ENCODE measurements at places on chromosomes 1 and 21. TPM values are rescaled to one million over a fixed set of nuclear protein-coding genes. Genes with fewer than 3 reads are reported as not detected.

The CYP4A11 gene
- total RNA-seq = not detected

The PUSL1 gene
- 10.3 TPM for total RNA-seq

DNA sequence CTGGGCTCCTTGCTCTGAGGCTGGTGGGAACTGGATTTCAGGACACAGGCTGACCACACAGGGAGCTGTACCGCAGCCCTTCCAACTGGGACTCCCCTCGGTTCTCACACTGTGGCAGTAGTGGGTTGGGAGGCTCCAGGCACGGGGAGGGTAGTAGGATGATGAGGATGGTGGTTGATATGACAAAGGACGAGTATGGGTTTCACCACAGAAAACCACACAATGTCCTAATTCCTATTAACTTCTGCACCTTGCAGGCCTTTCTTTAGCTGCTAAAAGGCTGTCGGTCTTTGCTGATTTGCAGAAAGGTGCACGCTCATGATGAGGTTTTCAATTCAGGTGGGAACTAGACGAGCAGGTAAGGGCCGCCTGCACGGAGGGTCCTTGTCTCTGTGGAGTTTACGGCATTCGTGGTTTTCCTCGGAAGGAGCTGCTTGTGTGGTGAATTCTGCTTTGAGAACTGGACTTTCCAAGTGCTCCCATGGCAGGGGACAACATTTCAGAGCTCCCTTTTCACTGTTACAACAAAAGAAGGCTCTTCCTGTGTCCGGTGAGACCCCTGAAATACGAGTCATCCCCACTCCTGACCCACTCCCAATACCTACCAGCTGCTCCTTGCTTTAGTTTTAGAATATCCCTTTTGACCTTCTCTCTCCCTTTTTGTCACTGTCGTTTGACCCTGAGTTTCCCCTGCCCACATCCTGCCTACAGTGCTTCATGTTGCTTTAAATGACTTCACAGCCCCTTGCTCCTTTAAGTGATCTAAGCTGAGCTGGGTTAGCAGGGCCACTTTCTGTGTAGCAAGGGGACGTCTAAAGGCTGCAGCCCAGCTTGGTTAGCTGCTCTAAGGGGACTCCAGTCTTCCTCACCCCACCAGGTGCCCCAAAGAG, 125.1 kb downstream of the MRPS6 start:
- H3K27ac ChIP-seq = no peak overlapping the region
- no peaks in the 10 kb centered on the region for H3K27me3 ChIP-seq
- H3K4me1 ChIP-seq = peaks cover 5% of the 10 kb centered on the region
- peak; percentile 87 for DNase-seq
- H3K36me3 ChIP-seq = no peaks in the 10 kb centered on the region

DNA sequence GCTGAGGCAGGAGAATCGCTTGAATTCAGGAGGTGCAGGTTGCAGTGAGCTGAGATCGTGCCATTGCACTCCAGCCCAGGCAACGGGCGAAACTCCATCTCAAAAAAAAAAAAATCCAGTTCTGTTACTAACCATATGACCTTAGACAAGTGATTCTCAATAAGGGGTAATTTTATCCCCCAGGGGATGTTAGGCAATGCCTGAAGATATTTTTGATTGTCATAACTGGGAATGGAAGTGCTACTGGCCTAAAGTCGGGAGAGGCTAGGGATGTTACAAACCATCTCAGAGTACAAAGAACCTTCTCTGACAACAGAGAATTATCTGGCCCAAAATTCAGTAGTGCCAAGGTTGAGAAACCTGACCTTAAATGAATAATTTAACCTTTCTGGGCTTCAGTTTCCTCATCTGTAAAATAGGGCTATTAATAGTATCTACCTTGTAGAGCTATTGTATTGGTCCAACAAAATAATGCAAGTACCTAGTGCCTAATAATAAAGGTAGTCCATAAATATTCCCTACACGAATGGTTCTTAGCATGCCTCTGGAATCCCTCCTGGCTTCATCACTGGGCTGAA, 5.8 kb upstream of the LMNA start:
- peak overlapping the region; percentile 89 for H3K27ac ChIP-seq
- no peaks in the 10 kb centered on the region for H3K36me3 ChIP-seq
- peaks cover 80% of the 10 kb centered on the region for H3K4me1 ChIP-seq
- H3K4me3 ChIP-seq = no peak overlapping the region

DNA sequence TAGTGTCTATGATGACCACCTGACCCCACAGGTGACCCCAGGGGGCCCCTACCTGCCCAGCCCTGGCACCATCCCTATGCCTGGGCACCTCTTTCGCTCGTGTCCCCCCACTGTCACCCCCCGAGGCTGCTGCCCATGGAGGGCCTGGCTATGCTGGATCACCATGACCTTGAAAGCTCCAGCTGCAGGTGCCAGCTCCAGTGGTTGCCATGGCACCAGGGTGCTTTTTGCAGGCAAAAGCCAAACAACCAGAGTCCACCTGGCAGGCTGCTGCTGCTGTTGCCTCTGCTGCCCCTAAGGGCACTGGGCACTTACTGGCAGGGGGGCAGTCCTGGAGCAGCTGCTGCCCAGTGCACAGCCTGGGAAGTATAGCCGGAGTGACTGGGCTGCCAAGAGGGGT, 21.7 kb downstream of the ETNK2 start:
- H3K4me1 ChIP-seq = peaks cover 56% of the 10 kb centered on the region
- H3K36me3 ChIP-seq = peaks cover 5% of the 10 kb centered on the region
- DNase-seq = no peak
- H3K4me3 ChIP-seq = no peak overlapping the region
- no peak overlapping the region for H3K27ac ChIP-seq

DNA sequence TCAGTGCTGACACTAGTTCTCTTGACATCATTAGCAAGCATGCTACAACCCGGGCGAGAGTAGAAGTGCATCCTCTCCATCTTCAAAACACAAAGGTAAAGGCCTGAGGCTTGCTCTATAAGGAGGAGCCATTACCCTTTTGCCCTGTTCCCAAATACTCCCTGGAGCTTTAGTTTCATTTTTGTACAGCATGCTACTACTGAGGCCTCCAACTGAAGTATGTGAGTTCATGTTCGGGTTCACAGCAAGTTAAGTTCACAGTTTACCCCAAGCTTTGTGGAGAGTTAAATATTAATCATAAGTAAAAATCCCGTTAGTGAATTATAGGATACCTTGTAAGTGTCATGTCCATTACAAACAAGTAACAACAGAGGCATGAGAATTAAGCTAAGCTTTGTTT, 156.6 kb downstream of the APP start:
- no peaks in the 10 kb centered on the region for H3K27me3 ChIP-seq
- peaks cover 4% of the 10 kb centered on the region for H3K36me3 ChIP-seq
- no peaks in the 10 kb centered on the region for H3K4me1 ChIP-seq
- H3K27ac ChIP-seq = no peak overlapping the region
- H3K4me3 ChIP-seq = no peak overlapping the region

DNA sequence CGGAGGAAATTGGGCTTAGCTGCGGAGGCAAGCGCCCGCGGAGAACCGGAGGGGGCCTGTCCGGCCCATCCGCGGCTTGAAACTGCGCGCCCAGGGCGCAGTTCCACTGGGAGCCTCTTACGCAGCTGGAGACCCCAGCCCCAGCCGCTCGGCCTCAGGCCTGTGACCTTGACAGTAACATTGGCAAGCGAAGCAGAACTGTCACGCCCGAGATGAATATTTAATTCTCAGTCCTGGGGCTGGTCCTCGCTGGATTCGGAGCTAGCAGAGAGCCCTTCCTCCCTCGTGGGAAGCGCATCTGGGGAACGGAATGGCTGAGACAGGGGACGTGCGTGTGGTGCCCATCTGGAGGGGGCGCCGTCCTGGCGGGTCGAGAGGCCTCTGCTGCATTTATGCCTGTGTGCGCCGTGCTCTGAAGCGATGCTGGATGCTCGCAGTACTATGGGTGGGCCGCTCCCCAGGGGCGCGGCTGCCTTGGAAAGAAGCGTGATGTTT, 928 bp downstream of the SLC6A17 start:
- H3K27ac ChIP-seq = no peak overlapping the region
- H3K4me1 ChIP-seq = peaks cover 11% of the 10 kb centered on the region
- peak overlapping the region; percentile 46 for H3K4me3 ChIP-seq
- H3K27me3 ChIP-seq = peaks cover 20% of the 10 kb centered on the region

DNA sequence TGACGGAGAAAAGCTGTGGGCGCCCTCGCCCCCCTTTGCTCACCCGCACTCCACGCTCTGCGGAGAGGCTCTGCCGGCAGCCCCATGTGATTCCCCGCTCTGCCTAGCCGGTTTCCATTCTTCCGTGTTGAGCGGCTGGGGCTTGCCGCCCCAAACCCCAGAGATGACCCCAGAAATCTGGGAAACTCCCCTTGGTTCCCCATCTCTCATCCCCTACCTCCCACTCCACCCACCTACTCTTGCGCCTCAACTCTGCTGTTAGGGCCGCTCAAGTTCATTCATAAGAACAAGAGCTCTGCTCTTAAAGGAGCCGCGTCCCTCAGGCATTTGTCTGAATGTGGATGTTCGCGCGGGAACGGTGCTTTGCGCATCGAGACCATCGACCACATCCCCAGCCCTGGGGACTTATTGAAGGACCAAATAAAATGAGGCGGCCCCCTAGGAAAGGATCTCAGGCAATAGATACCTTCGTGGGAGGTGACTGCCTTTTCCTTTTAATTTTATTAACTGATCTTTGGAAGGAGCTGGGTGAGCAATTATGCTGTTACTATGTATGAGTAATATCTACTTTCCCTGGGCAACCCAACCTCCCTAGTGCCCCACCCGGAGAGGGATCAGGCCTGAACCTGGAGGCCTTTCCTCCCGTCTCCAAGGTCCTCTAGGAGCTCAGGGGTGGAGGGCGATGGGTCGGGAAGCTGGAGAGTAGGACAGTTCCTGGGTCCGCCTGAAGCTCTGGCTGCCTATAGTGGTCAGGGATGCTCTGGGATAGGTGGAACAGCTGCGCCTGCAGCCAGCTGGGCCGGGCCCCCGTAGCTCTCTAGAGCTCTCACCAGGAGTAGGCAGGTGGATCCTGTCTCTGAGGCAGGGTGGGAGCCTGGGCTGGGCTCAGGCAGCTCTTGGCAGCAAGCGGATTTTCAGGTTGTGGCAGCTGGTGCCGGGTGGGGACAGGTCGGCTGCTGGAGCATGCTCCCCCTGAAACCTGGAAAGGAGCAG, 898 bp downstream of the MFSD2A start:
- no peaks in the 10 kb centered on the region for H3K36me3 ChIP-seq
- no peak for DNase-seq
- H3K27ac ChIP-seq = no peak overlapping the region
- peak overlapping the region; percentile 60 for H3K4me3 ChIP-seq

DNA sequence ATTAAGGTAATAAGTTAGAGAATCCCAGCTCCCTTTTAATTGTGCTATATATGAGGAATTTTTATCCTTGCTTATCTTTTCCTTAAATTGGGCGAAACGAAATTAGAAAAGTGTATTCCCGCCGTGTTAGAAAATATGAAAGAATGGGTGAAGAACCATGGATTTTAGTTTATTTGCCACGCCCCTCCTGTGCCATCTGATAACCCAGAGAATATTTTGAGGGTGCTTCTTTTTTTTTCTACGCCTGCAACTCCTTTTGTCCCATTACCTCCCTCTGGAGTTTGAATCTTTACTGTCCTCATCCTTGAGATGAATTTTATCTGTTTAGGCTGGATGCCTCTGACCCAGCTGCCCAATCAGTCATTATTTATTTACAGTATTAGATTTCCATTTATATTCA, 1.6 kb downstream of the TLCD4 start:
- H3K27ac ChIP-seq = no peak overlapping the region
- no peak for DNase-seq
- H3K4me3 ChIP-seq = no peak overlapping the region
- no peaks in the 10 kb centered on the region for H3K36me3 ChIP-seq
- H3K4me1 ChIP-seq = peaks cover 6% of the 10 kb centered on the region

DNA sequence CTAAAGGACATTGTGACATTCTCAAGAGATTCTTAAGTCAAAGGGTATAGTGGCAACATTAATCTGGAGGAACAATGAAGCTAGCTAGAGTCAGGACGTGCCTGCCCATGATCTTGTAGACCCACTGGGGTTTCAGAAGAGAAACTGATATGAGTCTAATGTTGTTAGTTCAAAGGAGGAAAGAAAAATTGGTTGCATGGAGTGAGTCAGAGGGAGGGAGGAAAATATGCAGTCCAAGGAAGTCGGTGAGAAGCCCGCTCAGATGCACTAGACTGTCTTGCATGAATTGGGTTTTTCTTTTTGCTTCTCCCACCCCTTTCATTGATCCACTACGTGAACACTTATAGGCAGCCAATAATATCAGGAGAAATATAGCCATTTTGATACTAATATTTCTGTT, 53.8 kb upstream of the SYT14 start:
- H3K4me1 ChIP-seq = peaks cover 5% of the 10 kb centered on the region
- no peaks in the 10 kb centered on the region for H3K36me3 ChIP-seq
- H3K4me3 ChIP-seq = no peak overlapping the region
- peaks cover 25% of the 10 kb centered on the region for H3K27me3 ChIP-seq
- DNase-seq = no peak

- H3K4me1 ChIP-seq = no peaks in the 10 kb centered on the region
- no peak overlapping the region for H3K4me3 ChIP-seq
- H3K27me3 ChIP-seq = no peaks in the 10 kb centered on the region
- no peaks in the 10 kb centered on the region for H3K36me3 ChIP-seq
Measured at GRCh38 chr1:24906760-24907490, 23.2 kb downstream of the RUNX3 start.

The LTN1 gene
- total RNA-seq = 29.1 TPM

- no peak overlapping the region for H3K27ac ChIP-seq
- H3K4me1 ChIP-seq = no peaks in the 10 kb centered on the region
- no peak overlapping the region for H3K4me3 ChIP-seq
- no peaks in the 10 kb centered on the region for H3K27me3 ChIP-seq
- DNase-seq = peak; percentile 10
Measured at GRCh38 chr1:217369271-217369981, 261.5 kb downstream of the GPATCH2 start.

The PLD5 gene
- 0.33 TPM for total RNA-seq

- no peak overlapping the region for H3K4me3 ChIP-seq
- H3K4me1 ChIP-seq = no peaks in the 10 kb centered on the region
- DNase-seq = no peak
- H3K27me3 ChIP-seq = no peaks in the 10 kb centered on the region
- no peak overlapping the region for H3K27ac ChIP-seq
Measured at GRCh38 chr21:21971384-21971783, 973.2 kb downstream of the NCAM2 start.

- no peak overlapping the region for H3K27ac ChIP-seq
- H3K4me1 ChIP-seq = no peaks in the 10 kb centered on the region
- H3K4me3 ChIP-seq = no peak overlapping the region
- H3K27me3 ChIP-seq = no peaks in the 10 kb centered on the region
Measured at GRCh38 chr1:101511202-101511891, 274.5 kb downstream of the S1PR1 start.
